ENCODE measurements at places on chromosomes 13 and 19. TPM values are rescaled to one million over a fixed set of nuclear protein-coding genes. Genes with fewer than 3 reads are reported as not detected.

Gene IZUMO2
- not detected for total RNA-seq

Gene ATP11A
- 18.9 TPM for total RNA-seq

Gene CBLC
- 1.8 TPM for total RNA-seq

Gene ZMYM5
- 9.4 TPM for total RNA-seq

- no peak for DNase-seq
Measured at GRCh38 chr19:5250127-5250659, 90.4 kb downstream of the PTPRS start.

DNA sequence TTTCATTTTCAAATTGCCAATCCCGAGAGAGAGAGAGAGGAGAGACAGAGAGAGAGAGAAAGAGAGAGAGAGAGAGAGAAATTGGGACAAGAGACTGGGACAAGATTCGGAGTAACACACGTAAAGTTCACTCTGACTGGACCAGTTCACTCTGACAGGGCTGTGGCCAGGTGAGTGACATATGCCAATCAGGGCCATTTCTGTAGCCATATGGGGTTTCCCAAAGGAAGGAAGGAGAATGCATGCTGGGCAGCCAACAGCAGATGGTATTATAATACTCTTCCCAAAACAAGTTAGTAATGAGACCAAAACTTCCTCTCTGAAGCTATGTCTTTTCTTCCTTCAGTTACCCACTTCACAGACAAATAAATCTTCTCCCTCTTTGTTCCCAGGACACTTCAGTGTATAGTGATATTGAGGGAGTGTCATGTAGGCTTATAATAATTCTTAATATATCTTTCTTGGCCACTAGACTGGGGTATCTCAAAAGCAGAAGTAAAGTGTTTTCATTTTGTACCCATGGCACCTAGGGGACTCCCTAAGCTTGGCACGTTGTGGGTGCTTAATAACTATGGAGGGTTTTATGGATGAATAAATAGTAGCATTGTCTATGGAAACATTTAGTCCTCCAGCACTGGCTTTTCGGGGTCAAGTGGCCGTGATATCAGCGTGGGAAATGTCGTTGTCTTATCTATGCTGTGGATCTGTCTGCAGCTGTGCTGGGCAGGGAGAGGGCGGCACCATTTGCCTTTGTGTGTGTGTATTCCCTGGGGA lies 51.6 kb downstream of the SERP2 start:
- no peak for DNase-seq

DNA sequence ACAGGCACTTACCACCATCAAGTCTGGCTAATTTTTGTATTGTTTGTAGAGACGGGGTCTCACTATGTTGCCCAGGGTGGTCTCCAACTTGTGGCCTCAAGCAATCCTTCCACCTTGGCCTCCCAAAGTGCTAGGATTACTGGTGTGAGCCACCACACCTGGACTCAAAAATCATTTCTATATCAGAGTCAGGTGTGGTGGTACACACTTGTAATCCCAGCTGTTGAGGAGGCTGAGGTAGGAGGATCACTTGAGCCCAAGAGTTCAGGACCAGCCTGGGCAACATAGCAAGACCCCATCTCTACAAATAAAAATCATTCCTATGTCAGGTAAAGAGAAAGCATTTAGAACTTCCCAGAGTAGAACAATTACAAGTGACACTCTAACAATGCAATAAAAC lies 48.4 kb downstream of the MYO9B start:
- no peak for DNase-seq

DNA sequence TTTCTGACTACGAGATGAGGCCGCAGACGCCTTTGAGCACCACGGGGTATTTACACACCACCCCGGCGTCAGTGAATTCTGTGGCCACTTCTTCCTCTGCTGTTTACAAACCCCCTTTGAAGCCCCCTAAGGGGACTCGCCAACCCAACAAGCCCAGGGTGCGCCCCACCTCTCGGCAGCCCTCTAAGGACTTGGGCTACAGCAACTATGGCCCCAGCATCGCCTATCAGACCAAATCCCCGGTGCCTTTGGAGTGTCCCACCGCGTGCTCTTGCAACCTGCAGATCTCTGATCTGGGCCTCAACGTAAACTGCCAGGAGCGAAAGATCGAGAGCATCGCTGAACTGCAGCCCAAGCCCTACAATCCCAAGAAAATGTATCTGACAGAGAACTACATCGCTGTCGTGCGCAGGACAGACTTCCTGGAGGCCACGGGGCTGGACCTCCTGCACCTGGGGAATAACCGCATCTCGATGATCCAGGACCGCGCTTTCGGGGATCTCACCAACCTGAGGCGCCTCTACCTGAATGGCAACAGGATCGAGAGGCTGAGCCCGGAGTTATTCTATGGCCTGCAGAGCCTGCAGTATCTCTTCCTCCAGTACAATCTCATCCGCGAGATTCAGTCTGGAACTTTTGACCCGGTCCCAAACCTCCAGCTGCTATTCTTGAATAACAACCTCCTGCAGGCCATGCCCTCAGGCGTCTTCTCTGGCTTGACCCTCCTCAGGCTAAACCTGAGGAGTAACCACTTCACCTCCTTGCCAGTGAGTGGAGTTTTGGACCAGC lies 5.3 kb downstream of the SLITRK5 start:
- DNase-seq, result no peak

GRCh38 chr13:113051641-113052040 lies 54.0 kb upstream of the F7 start:
- DNase-seq, result no peak

- DNase-seq, result no peak
Measured at GRCh38 chr13:34129436-34129835, 311.5 kb downstream of the RFC3 start.

DNA sequence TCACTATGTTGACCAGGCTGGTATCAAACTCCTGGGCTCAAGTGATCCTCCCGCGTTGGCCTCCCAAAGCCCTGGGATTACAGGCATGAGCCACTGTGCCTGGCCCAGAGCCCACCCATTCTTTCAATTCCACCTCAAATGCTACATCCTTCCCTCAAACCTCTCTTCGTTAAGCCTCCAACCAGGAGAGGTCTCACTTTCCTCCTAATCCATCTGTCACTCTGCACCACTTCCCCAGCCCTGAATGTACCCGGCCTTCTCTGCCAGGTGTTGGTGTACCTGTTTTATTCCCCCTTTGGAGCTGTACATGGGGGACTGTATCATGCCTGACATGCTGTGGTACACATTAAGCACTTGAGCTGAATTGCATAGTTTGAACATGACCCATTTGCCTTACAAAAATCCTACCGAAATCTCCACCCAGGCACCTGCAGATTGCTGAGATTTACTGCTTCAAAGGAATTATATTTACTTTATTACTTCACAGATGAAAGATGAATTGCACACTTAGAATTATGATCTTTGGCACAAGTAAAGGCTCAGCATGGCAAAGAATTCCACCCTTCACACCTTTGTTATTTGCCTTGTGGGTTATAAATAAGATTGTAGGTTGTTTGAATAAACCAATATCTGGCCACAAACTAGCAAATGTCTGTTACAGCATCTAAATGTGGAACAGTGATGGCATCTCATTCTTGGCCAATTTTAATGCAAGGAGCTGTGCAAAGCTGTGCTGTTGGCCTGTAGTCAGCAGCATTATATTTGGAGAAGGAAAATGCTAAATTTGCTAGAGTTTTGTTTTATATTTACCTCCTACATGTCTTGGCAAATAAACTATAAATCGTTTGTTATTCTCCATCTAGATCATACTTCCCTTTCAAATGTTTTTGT lies 15.6 kb upstream of the WASF3 start:
- no peak for DNase-seq

GRCh38 chr13:102774591-102775520 lies 1.3 kb upstream of the TEX30 start:
- no peak for DNase-seq
